ENCODE measurements at places on chromosomes 5 and 9. TPM values are rescaled to one million over a fixed set of nuclear protein-coding genes. Genes with fewer than 3 reads are reported as not detected.

DNA sequence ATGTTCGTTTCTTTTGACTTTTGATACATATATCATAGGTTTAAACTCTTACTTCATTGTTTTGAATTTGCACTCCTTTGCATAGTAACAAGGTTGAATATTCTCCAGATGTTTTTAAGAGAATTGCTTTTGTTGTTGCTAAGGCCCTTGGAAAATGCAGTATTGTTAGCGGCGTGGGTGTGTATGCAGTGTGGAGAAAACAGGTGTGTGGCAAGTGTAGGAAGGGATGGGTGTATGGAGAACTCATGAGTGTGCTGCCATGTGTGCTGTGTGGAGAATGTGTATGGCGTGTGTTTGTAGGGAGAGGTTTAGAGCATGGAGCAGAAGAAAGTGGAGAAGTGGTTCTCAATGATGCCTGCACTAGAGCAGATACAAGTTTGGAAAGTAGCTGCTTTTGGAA lies 87.3 kb downstream of the WWC1 start:
- DNase-seq: no peak

Gene GRM6
- not detected for total RNA-seq

DNA sequence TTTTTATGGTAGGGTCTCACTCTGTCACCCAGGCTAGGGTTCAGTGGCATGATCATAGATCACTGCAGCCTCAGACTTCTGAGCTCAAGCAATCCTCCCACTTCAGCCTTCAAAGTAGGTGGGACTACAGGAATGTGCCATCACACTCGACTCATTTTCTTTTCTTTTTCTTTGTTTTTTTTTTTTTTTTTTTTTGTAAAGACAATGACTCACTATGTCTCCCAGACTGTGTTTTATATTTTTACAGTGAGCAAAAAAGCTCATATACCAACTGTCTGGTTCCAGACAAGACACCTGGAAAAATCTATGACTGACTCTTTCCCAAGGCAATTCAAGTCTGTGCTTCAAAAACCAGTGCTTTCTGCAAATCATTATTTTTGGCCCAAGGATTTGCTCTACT lies 10.8 kb upstream of the FOXD1 start:
- DNase-seq: no peak

GRCh38 chr9:38255599-38255998 lies 136.9 kb upstream of the ALDH1B1 start:
- no peak for DNase-seq

- no peak for DNase-seq
These were observed 53.5 kb upstream of the SLC28A3 start for GRCh38 chr9:84394036-84394435.

Gene ZFP37
- 0.77 TPM for total RNA-seq

- no peak for DNase-seq
These were observed 610.4 kb upstream of the CDH10 start for GRCh38 chr5:25255128-25255527.

GRCh38 chr9:114430457-114430856 lies 42.7 kb upstream of the AKNA start:
- DNase-seq: no peak

GRCh38 chr9:211036-211435 lies 3.6 kb upstream of the DOCK8 start:
- DNase-seq: no peak

DNA sequence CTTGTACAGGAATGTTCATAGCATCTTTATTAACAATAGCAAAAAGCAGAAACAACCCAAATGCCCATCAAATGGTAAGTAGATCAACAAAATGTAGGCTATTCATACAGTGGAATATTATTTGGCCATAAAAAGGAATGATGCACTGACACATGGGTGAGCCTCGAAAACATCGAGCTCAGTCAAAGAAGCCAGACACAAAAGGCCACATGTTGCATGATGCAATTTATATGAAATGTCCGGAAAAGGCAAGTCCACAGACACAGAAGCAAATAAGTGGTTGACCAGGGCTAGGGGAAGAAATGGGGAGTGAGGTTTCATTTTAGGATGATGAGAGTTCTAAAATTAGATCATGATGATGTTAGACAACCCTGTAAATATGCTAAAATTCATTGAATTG lies 16.5 kb upstream of the SLC2A8 start:
- no peak for DNase-seq

Measured in activated CD8-positive, alpha-beta memory T cell treated with anti-CD3 and anti-CD28 coated beads, Interleukin-2, amount 10 ng/mL, durations not matched to agents 7 days and 5 days (primary cell).